Ureter (tissue), 1 donor: ENCODE measurements at places on chromosomes 7 and 10. TPM values are rescaled to one million over a fixed set of nuclear protein-coding genes. Genes with fewer than 3 reads are reported as not detected.

Gene KLHDC10
- 33.1 TPM for total RNA-seq

Gene RPEL1
- not detected for total RNA-seq

- no peak for DNase-seq
Observed at GRCh38 chr10:28796606-28797512, 119.5 kb downstream of the BAMBI start.

GRCh38 chr7:28411876-28412662 lies at the start of gene CREB5:
CREB5 (plus strand) TSS chr7:28412518; CDS start chr7:28412915, 397 bp downstream.
- no peak for DNase-seq

GRCh38 chr10:26824015-26824690 lies 36.6 kb downstream of the ABI1 start:
- no peak for DNase-seq

- DNase-seq, result no peak
Observed at GRCh38 chr7:141220263-141220880, 146.5 kb downstream of the TMEM178B start.

Gene SUGCT
- total RNA-seq, result 3.1 TPM
